ENCODE measurements at places on chromosomes 6 and 20.

DNA sequence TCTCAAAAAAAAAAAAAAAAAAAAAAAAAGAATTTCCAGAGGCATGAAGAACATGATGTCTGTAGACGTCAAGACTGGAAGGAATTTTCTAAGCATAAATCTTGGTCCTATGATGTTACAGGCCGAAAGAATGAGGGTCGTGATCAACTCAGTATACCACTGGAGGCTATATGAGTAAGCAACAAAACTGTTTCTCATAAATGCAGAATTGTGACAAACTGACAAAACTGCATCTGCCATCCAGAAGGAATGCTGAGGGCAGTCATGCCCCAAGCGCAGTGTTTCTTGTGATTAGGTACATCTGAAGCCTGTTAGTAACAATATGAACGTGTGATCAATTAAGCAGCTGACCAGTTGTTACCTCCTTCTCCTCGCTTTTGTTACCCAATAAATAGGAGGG is 43.5 kb upstream of the ADGRG6 start:
- no peak for DNase-seq

DNA sequence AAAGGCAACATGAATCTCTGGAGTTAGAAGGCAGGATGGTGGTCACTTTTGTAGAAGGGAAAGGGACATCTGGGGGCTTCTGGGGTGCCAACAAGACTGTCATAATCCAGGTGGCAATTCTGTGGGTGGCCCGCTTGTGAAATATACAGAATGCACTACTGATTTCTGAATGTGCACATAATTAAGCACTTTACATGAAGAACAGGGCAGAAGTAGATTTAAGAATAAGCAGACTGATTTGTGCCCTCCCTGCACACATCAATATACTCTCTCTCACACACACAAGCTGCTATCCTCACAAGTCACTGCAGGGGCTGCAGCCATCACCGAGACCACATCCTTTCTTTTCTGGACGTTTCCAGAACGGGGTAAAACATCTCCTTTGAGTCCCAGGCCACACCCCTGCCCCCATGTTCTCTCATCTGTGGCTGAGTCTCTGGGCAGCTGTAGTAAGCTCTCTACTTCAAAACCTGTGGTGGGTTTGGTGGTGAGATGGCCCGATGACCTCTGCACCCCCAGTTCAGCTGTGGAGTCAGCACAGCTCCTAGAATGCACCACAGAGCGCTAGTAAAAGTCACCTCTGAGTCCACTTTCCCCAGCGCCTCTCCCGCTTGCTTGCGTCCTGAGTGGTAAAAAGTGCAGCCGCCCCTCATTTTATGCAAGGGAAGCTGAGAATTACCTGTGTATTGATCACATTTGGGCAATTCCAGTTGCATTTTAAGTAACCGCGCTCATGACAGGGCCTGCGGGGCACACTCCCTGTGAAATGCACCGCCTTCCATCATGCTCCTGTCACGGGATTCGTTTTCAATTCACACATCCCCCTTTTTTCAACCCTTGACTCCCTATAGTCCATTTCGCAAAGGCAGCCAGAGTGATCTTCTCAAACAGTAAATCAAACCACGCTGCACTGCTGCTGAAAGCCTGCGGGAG is 115.5 kb downstream of the NFATC2 start:
- DNase-seq, result no peak

DNA sequence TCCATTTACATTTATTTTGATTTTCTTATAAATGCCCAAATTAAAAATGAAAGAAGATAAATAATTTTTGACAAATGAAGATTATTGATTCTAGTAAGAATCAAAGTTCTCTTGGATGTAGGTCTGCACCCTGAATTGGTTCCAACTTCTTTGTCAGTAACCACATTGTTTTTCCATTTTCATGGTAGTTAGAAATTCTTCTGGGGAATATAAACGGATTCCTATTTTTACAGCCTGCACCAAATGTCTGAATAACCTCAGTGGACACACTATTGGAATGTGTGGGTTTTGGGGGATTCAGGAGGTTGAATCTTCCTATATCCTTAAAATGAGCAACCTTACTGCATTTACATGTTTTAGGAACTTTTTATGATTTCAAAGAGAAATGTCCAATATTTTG is 1085.3 kb upstream of the MAP3K7 start:
- DNase-seq, result no peak

GRCh38 chr6:36546308-36546919 is 865 bp downstream of the STK38 start:
- peak; percentile 9 for DNase-seq

- no peak for DNase-seq
Measured at GRCh38 chr6:46014046-46014445, 1.6 kb downstream of the CLIC5 start.

DNA sequence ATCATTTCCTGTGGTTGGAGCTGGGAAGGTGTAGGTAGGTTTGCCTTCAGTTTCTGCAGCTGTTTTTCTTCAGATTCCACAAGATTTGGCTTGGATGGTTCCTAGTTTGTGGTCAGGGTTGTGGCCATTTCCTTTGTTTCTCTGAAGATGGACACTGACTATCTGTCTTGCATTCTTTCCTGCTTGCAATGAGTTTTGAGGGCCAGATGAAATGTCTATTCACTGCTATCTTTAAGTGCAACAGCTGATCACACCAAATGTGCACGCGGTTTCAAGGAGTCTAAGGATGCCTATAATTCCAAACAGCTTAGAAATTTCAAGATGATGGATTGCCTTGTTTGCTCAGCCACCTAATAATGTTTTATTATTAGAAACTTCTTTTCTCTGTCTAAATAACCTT is 28.4 kb downstream of the IL20RA start:
- DNase-seq, result no peak

DNA sequence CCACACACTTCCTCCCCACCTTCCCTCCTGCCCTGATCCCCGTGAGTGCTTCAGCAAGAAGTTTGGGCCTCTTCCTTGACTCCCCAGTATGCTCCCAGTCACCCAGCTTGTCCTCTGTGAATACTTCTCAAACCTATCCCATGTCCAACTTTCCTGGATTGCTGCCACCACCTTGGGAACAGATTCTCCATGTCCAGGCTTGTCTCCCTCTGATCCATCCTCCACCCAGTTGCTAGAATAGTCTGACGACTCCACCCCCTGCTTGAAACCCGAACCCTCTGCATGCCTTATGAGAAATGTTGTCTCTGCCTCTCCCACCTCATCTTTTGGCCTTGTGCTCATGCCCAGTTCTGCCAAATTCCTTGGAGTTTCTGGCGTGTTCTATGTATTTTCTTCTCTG is 108.0 kb downstream of the PPP1R14C start:
- DNase-seq, result peak; percentile 20

GRCh38 chr20:37991157-37991866 is 41.9 kb downstream of the TTI1 start:
- no peak for DNase-seq

GRCh38 chr6:109222848-109223247 is 127.5 kb downstream of the CEP57L1 start:
- DNase-seq, result no peak

Data from SW480 (cell line).